ENCODE measurements at places on chromosomes 11 and 22. TPM values are rescaled to one million over a fixed set of nuclear protein-coding genes. Genes with fewer than 3 reads are reported as not detected.

GRCh38 chr11:38402063-38402462 is 1804.0 kb upstream of the RAG2 start:
- H3K27me3 ChIP-seq = no peaks in the 10 kb centered on the region
- no peaks in the 10 kb centered on the region for H3K4me1 ChIP-seq
- H3K4me3 ChIP-seq = no peak overlapping the region
- DNase-seq = no peak
- no peaks in the 10 kb centered on the region for H3K36me3 ChIP-seq
- H3K27ac ChIP-seq = no peak overlapping the region

GRCh38 chr22:41052661-41053490 is 39.5 kb upstream of the EP300 start:
- H3K27ac ChIP-seq = no peak overlapping the region
- no peaks in the 10 kb centered on the region for H3K27me3 ChIP-seq
- no peaks in the 10 kb centered on the region for H3K36me3 ChIP-seq
- H3K4me1 ChIP-seq = peaks cover 21% of the 10 kb centered on the region
- no peak overlapping the region for H3K4me3 ChIP-seq

GRCh38 chr11:106724293-106724892 is 293.9 kb downstream of the GUCY1A2 start:
- H3K4me3 ChIP-seq = no peak overlapping the region
- no peaks in the 10 kb centered on the region for H3K27me3 ChIP-seq
- H3K36me3 ChIP-seq = no peaks in the 10 kb centered on the region
- H3K27ac ChIP-seq = no peak overlapping the region
- H3K4me1 ChIP-seq = no peaks in the 10 kb centered on the region

- H3K4me3 ChIP-seq = no peak overlapping the region
- H3K4me1 ChIP-seq = no peaks in the 10 kb centered on the region
- no peaks in the 10 kb centered on the region for H3K27me3 ChIP-seq
- H3K36me3 ChIP-seq = no peaks in the 10 kb centered on the region
- DNase-seq = no peak
- H3K27ac ChIP-seq = no peak overlapping the region
These were observed 5.7 kb downstream of the TMEM25 start for GRCh38 chr11:118536726-118537125.

DNA sequence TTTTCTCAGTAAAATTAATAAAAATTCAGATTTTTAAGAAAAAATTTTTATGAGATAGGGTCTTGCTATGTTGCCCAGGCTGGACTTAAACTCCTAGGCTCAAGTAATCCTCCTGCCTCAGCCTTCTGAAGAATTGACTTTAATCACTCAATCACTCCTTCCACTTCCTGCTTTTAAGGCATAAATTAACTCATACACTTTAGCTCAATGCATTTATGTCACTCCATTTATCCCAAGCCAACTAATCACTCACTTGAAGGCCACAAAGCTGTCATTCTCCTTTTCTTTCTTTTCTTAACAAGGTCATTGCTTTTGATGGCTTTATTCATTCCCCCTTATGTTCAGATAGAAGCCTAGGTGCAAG is 877 bp downstream of the ALG9 start:
- no peaks in the 10 kb centered on the region for H3K27me3 ChIP-seq
- H3K4me3 ChIP-seq = peak overlapping the region; percentile 89
- no peak overlapping the region for H3K27ac ChIP-seq
- peaks cover 12% of the 10 kb centered on the region for H3K36me3 ChIP-seq
- DNase-seq = no peak

- no peak for DNase-seq
- no peaks in the 10 kb centered on the region for H3K36me3 ChIP-seq
- no peak overlapping the region for H3K4me3 ChIP-seq
These were observed 138.4 kb upstream of the BDNF start for GRCh38 chr11:27838674-27839073.

Gene TLCD5
- polyA plus RNA-seq = not detected

- H3K4me1 ChIP-seq = peaks cover 42% of the 10 kb centered on the region
- H3K4me3 ChIP-seq = no peak overlapping the region
- DNase-seq = no peak
- no peaks in the 10 kb centered on the region for H3K27me3 ChIP-seq
These were observed 102.1 kb downstream of the SLC1A2 start for GRCh38 chr11:35317253-35317652.

DNA sequence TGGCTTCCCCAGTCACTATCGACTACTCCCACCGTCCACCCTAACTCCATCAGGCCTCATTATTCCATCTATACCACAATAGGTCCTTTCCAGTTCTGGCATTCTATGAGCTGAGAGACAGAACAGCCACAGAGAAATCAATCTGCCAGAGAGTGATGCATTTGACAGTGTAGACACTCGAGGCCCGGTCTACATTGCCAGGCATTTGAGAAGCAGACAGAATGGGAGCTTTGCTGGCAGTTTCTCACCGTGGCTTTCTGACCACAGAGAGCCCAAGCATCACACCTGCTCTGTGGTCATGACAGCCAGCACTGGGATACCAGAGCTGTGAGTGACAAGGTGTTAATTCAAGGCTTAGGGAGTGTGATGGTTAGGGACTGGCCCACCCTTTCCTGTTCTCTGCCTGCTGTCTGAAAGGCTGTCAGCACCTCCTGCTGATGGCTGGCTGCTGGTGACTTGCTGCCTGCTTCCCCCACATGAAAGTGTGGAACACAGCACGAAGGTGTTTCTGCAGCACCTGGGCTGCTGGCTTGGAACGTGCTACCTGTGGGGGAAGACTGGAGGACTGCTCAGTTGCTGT is 137.8 kb downstream of the KIRREL3 start:
- H3K4me3 ChIP-seq = no peak overlapping the region
- no peaks in the 10 kb centered on the region for H3K27me3 ChIP-seq
- H3K36me3 ChIP-seq = no peaks in the 10 kb centered on the region
- no peak overlapping the region for H3K27ac ChIP-seq
- no peak for DNase-seq

Gene TEX12
- not detected for polyA plus RNA-seq
